ENCODE measurements at places on chromosomes 2 and 18. TPM values are rescaled to one million over a fixed set of nuclear protein-coding genes. Genes with fewer than 3 reads are reported as not detected.

The SPIRE1 gene
- 2.7 TPM for total RNA-seq

The IL36A gene
- 0.29 TPM for total RNA-seq

The MYL1 gene
- total RNA-seq: not detected

The HES6 gene
- total RNA-seq: 4.7 TPM

The HOXD8 gene
- total RNA-seq: not detected

GRCh38 chr2:221572821-221573429 lies 821 bp upstream of the EPHA4 start:
- peak; percentile 23 for DNase-seq

All from activated CD8-positive, alpha-beta T cell treated with anti-CD3 and anti-CD28 coated beads, Interleukin-2, amount 10 ng/mL, durations not matched to agents 7 days and 5 days (primary cell).